ENCODE measurements at places on chromosomes 7 and 10.

DNA sequence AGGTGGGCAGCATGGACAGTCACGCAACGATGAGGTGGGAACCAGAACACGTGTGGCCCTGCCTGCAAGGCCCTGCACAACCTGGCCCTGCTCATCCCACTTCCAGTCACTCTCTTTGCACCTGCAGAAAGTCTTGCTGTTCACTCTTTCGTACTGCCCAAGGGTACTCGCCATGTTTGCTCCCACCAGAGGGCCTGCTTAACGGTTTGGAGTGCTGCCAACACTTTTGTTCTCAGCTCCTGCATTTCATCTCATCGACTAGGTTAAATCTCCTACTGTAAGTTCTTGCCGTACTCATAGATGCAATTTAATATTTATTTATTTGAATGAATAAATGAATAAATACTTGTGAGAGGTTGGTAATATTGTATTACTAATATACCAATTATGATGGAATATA, 315.3 kb downstream of the SDK1 start:
- no peak for DNase-seq

- no peak for DNase-seq
Observed at GRCh38 chr10:7857262-7857661, 39.0 kb downstream of the TAF3 start.

GRCh38 chr10:117441361-117441760, 66.1 kb upstream of the PDZD8 start:
- DNase-seq, result no peak

- no peak for DNase-seq
Observed at GRCh38 chr7:156155988-156156733, 343.9 kb upstream of the SHH start.

DNA sequence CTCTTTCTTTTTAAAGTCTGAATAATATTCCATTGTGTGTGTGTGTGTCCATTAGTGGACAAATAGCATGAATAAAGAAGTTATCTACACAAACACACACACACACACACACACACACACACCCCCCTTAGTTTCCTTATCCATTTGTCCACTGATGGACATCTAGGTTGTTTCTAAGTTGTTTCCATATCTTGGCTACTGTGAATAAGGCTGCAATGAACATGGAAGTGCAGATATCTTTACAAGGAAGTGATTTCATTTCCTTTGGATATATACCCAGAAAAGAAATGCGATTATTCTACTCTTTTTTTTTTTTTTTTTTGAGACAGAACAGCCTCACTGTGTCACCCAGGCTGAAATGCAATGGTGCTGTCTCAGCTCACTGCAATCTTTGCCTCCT, 113.5 kb downstream of the MBL2 start:
- DNase-seq, result no peak

- DNase-seq, result no peak
Observed at GRCh38 chr10:114767986-114768821, 53.4 kb upstream of the FHIP2A start.

- peak; percentile 35 for DNase-seq
Observed at GRCh38 chr7:103680161-103681144, 234.4 kb upstream of the SLC26A5 start.

- DNase-seq, result peak; percentile 9
Observed at GRCh38 chr10:59965899-59966650, 59.7 kb upstream of the CCDC6 start.

- DNase-seq, result no peak
Observed at GRCh38 chr10:117071286-117072050, 66.5 kb upstream of the SHTN1 start.

DNA sequence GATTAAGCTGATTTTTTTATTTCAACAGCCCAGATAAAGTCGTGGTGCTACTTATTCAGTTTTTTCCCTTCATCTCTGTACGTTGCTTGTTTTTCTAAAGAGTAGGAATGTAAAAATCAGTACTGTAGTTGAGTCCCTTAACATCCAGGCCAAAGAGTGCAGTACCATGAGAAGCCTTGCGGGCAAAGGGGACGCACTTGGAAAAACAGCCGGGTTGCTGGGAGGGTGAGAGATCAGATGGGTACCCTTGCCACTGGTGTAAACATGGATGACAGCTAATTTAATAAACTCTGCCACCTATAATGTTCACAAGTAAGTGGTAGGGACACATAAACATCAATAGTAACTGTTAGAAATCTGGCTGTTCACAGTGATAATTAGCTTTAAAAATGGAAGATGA, 175.9 kb downstream of the POU6F2 start:
- DNase-seq, result no peak

GRCh38 chr7:9836671-9837070, 1137.0 kb upstream of the PHF14 start:
- DNase-seq, result no peak

DNA sequence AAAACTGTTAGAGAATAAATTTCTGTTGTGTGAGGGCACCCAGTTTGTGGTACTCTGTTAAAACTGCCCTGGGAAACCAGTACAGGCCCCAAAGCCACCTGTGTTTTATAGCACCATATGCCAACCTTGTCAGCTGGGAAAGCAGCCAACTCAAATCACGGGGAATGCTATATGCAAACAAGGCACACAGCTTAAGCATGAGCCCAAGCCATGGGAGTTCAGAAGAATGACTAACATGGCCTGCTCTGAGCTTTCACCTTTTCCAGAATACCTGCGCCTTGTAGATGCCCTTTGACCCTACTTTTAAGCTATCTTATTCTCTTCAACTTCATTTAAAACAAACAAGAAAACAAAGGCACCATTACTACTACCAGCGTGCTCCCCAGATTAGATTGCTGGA, 5.5 kb upstream of the SLC25A13 start:
- no peak for DNase-seq

GRCh38 chr7:122383934-122384333, 79.4 kb upstream of the FEZF1 start:
- DNase-seq, result no peak

DNA sequence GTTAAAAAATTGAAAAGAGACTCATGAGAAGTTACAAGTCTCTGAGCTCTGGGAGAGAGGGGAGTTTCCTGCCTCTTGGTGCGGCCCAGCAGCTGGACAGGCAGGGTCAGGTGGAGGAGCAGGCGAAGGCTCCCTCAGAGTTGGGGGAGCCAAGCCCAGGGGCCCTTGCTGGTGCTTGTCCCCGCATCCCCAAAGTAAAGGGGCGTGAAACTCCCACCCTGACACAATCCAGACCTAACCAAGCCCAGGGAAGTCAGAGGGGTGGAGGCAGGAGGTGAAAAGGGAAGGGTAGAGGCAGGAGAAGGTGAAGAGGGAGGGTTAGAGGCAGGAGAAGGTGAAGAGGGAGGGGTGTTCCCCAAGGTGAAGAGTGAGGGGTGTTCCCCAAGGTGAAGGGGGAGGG, 322.8 kb downstream of the GLRX3 start:
- no peak for DNase-seq

- no peak for DNase-seq
Observed at GRCh38 chr7:101871351-101871750, 53.9 kb downstream of the CUX1 start.

DNA sequence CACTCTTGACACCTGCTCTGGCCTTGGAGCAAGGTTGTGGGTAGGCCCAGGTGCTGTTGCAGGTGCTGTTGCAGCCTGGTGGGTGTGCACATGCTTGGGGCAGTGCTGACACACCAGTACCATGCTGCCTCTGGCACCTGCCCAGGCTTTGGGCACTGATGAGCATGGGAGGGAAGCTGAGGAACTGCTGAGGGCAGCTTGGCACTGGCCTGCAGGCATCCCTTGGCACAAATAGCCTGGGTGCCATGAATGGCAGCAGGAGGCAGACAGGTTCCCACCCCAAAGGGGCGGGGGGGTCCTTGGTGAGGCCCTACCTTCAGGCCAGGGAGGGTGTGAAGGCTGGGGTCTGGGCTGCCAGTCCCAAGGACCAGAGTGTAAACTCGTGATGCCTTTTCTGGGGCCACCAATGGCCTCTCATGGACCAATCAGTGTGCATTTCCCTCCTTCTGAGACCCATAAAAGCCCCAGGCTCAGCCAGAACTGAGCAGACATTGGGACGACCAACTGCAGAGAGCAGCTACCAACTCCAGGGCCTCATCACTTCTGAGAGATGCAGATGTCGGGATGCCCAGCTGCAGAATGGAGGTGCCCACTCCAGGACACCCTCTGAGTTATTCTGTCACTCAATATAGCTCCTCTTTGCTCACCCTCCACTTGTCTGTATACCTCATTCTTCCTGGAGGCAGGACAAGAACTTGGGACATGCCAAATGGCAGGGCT, 547.4 kb downstream of the ZWINT start:
- no peak for DNase-seq

DNA sequence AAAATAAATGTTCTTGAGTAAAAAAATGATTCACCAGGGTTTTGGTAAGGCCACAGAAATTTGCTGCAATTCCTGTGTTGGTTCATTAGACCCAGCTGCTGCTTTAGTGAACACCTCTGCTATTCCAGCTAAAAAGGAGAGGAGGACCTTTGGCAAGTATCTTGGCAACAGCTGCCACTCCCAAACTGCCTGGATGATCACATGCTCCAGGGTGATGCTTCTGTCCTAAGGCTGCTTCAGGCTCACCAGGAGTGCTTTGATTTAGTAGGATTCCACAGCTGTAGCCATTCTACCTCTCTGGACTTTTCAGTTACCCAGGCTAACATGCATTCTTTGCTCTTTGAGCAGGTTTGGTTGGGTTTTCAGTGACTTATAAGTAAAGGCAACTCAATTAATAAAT, 82.6 kb upstream of the NPVF start:
- DNase-seq, result no peak

- no peak for DNase-seq
Observed at GRCh38 chr10:42754155-42755027, 28.2 kb upstream of the BMS1 start.

GRCh38 chr7:18940593-18941134, 176.8 kb downstream of the TWIST1 start:
- DNase-seq, result no peak

DNA sequence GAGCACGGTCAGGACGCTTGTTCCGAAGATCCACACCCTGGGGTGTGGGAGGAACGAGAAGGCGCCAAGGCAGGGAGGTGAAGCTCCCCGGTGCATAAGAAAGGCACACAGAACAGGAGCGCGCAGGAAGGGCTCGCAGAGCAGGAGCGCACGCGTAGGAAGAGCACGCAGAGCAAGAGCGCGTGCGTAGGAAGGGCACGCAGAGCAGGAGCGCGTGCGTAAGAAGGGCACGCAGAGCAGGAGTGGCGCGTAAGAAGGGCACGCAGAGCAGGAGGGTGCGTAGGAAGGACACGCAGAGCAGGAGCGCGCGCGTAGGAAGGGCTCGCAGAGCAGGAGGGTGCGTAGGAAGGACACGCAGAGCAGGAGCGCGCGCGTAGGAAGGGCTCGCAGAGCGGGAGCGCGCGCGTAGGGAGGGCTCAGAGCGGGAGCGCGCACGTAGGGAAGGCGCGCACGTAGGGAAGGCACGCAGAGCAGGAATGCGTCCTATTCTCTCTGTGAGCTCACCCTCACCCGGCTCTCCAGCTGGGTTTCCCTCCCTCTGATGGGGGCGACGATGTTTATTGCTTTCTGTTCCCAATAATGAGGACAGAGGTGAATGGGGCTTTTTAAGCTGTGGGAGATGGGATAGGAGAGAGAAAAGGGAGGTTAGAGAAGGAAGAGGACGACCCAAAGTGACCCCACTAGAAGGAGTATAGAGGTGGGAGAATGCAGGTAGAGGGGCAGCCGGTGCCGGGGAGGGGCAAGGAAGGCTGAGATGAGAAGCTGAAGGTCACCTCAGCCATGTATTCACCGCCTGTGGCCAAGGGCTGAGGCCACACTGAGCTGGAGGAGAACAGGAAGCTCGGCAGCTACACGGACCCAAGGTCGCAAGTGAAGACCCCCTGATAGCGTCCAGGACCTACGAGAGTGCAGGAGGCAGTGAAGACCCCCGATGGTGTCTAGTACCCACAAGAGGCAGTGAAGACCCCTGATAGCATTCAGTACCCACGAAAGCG, 423.2 kb downstream of the PTPRN2 start:
- no peak for DNase-seq

GRCh38 chr7:100867040-100867775, at the start of gene TRIP6:
Gene TRIP6, plus strand, starts transcription at chr7:100867387. Its CDS starts 111 bp downstream, at chr7:100867498.
- DNase-seq, result peak; percentile 71

- DNase-seq, result peak; percentile 9
Observed at GRCh38 chr10:86164960-86165630, 201.5 kb downstream of the GRID1 start.

DNA sequence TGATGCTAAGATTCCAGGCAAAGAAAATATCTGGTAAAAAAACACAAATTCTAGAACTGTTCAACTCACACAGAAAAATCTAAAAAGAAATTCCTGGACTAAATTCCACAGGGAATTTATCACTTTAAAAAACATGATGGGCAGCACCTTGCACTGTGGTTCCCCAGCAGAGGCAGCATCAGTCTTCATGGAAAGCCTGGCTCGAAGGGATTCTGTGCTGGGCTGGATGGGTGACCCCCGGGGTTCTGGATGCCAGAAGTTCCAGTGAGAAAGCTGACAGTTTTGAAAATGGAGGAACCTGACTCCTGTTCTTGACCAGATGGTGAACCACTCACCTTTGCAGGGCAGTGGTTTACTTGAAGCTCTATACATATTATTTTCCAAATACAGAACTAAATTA, 52.0 kb downstream of the RAB11FIP2 start:
- no peak for DNase-seq

DNA sequence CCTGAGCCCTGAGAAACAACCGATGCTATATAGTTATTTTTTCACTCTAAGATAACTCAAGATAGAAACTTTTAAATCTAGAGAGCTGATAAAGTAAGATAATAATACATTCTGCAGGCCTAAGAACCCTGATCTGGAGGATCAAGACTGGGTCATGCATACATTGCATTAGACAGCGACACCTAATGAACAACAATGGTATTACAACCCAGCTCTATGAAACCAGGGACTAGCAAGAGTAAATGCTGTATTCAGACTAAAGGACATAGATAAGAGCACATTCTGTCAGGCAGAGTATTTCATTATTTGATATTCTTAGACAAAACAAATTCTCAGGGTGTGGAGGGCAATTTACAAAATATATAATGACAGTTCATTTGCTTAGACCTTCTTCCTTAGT, 148.6 kb downstream of the GRK5 start:
- no peak for DNase-seq

GRCh38 chr10:80205477-80206276, at the start of gene ANXA11:
Gene ANXA11, minus strand, starts transcription at chr10:80205537. Its CDS starts 32,676 bp downstream, at chr10:80172861.
- DNase-seq, result no peak

Measured in posterior cingulate gyrus (tissue), 11 donors.